ENCODE measurements at places on chromosomes 4 and X. TPM values are rescaled to one million over a fixed set of nuclear protein-coding genes. Genes with fewer than 3 reads are reported as not detected.
A peak's percentile ranks its signal among the peaks of the same experiment; 100 is the strongest.

Gene RPL9
- 1,647 TPM for total RNA-seq

GRCh38 chr4:8329859-8330761 lies 60.6 kb downstream of the HTRA3 start:
- peak; percentile 17 for DNase-seq

DNA sequence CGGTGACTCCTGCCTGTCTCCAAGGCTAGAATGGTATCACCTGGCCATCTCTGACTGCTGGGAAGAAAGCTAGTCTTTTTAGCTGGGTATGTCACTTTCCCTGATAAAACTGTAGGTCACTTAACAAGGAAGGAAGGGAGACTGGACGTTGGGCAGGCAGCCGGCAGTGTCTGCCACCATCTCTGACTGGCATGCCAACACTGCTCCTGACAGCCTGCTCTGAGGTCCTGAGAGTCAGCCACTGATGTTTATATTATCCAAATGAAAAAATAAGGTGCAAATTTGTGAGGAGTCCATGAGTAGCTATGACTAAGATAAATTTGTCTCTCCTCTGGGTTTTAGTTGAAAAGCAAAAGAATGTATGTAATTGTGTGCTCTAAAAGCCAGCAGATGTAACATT lies 77.2 kb downstream of the SNX25 start:
- no peak for DNase-seq

- DNase-seq, result no peak
Measured at GRCh38 chr4:121255986-121256750, 92.0 kb upstream of the TNIP3 start.

DNA sequence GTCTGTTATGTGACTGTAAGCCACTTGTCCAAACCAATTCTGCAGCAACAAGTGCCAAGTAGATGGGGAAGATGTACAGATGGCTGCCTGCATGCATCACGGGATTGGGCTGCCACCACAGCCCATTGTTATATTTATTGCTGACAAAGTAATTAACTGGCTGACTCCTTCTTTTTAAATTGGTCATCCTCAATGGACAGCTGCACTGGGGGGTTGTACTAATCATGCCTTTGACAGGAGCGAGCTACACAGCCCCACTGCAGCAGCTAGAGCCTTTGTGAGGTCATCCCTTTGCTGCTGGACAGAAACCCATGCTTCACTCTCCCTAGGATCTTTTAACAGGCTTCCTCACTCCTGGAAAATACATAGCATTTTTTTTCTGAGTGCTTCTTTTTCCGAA lies 146.7 kb upstream of the CXXC4 start:
- DNase-seq, result no peak

DNA sequence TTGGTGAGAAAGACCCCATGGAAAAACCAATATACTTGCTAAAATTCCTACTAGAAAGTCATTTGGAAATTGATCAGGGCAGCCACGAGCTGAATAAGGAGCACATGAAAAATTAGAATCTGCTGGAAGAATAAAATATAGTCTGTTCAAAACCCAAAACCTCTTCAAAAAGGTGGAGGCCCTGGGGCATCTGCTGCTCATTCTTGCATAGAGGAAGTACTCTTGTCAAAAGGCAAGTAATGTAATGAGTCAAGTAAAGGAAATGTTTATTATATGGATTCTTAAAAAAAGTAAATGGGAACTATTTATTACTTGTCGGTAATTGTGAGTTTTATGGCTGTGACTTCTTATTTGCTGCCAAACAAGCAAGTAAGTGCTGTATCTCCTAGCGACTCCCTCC lies 109.5 kb downstream of the GK start:
- DNase-seq, result no peak

- no peak for DNase-seq
Measured at GRCh38 chr4:6354119-6354518, 84.5 kb downstream of the WFS1 start.

DNA sequence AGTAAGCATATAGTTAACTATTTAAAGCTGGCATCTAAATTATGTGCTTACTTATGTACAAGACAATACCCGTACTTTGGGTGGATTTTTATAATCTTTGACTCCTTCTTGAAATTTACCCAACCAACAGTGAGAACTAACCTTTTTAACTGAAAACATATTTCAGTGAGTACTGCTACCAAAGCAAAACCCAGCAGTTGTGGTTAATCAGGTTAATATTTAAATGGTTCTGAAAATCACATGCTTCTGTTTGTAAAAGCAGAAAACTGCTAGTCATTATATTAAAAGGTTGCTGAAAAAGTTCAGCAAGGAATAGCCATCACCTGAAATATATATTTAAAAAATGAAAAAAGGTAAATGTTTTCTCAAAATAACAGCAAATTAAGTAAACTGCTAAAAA lies 20.0 kb downstream of the UBE2D3 start:
- no peak for DNase-seq

DNA sequence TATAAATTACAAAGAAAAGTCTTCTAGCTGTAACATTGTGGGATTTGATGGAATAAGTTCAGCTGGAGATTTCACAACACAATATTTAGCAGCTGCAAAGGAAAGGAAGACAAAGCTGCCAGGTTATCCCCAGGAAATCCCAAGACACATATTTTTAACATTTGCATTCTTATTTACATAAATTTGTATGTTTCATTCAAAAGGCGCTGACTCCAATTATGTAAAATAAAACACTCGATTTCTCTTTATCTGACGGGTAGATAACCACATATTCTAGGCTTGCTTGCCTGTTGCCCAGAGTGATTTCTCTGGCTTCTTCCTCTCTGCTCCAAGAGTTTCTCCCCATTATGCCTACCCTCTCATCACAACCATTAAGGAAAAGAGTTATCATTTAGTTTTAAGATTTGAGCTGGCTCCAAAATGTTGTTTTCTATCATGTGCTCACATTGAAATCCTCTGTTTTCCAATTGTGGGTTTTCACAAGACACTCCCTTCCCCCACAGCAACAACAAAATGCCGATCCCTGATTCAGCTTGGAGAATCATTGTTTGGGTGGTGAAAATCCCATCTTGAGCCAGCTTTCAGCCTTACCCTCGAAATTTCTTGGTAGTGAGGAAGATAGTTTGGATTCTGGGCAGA lies 128.2 kb upstream of the RASGEF1B start:
- no peak for DNase-seq

DNA sequence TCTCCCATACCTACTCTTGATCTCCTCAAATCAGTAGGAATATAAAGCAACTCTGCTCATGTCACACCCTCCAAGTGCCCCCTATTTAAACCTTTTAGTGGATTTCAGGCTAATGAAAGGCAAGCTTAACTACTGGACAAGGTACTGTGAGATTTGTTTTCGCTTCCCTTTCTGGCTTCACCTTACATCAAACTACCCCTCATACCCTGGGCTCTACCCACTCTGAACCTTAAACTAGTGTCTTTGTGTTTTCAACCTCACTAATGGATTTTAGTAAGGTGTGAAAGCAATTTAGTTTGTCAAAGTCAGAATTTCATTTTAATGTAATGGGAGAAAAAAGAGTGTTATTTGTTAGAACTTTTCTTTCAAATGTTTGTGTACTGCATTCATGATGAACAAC lies 291.7 kb downstream of the INPP4B start:
- DNase-seq, result no peak

Gene GAB1
- 45.0 TPM for total RNA-seq

Gene ZNF711
- 54.1 TPM for total RNA-seq

- no peak for DNase-seq
Measured at GRCh38 chr4:3468804-3469203, 5.7 kb downstream of the DOK7 start.

- DNase-seq, result no peak
Measured at GRCh38 chr4:57911203-57911602, 801.0 kb upstream of the IGFBP7 start.

DNA sequence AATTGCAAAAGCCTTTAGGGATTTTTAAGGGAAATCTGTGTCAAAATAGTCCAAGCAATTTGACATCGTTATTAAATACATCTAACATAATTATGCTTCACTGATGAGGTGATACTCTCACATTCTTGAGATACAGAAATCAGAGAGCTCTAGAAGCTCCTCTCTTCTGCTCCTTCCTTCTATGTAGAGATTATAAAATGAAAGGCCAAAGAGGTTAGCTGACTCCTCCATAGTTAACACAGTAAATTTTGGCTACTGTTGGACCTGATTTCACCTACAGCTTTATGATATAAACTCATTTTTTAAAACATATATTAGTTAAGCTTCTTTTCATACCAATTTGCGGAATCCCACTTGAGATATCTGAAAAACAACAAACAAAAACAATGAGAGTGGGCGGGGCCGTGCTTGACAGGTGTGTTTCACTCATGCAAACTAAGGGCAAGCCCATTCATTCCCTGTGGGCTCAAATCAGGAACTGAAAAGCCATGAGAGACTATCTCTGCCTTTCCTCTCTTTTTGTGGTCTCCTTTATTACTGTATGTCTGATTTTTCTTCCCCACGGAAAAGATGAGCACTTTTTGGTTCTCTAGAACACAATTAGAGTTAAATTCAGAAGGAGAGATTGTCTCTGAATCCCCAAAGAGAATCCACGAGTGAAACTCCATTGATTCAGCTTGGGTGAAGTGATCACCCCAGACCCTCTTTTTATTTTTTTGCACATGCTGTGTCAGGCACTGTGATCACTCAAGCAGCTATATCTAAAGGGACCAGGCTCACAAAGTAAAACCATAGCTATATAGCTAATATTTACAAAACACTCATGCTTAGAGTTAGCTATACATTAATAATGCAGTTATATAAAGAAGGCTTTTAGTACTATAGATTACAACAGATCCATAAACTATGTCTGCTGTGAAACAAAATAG lies 566.3 kb downstream of the IL15 start:
- DNase-seq, result no peak

Gene NALF2
- total RNA-seq, result 0.11 TPM

DNA sequence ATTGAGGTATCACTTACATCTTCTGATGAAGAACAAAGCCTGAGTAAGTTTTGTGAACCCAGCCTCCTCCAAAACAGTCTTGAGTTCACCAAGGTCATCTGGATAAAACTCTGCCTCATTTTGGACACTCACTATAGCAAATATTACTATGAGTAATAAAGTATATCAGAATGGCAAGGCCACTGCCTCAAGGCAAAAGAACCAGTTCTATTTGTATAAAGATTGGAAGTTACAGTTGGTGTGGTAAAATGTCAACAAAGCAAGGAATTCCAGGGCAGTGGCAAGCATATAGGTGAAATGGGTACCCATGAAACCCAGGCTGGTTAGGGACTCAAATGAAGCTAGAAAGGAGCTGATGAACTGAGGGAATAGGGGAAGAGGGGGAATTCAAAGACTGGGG lies 2.4 kb upstream of the ARHGEF6 start:
- no peak for DNase-seq

DNA sequence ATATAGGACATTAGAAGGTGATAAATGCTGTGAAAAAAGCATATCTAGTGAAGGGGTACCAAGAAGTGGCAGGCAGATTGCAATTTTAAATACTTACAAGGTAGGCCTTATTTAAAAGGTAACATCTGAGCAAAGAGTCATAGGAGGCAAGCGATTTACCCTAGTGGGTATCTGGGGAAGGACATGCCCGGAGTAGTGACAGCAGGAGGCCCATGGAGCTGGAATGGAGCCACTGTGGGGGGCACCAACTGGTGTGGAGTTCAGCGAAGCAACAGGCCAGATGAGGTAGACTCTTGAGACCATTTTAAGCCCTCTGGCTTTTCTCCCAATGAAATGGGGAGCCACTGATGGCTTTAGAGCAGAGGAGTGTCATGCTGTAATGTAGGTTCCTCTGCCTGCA lies 37.3 kb downstream of the SEC24D start:
- no peak for DNase-seq

GRCh38 chr4:44738615-44739014 lies 12.3 kb upstream of the GNPDA2 start:
- no peak for DNase-seq

Gene PLXNB3
- total RNA-seq, result 3.6 TPM

Gene TRIM60
- total RNA-seq, result not detected

DNA sequence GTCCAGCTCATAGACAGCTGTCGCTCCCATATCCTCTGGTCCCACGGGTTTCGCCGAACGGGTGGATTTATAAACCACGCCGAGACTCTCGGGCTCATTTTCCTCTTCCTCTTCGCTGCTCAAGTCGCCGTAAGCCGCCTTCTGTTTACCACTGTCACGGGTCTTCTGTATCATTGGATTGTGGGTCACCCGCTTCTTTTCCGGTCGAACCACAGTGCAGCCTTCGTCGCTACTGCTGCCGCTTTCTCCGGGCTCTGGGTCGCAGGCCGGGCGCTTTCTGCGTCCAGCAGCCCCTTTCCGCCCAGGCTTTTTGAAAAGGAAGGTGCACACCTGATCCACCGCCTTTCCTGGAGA lies 311 bp downstream of the RNF113A start:
- DNase-seq, result no peak

GRCh38 chr4:150515135-150515534 lies 66.8 kb upstream of the MAB21L2 start:
- DNase-seq, result no peak

Gene CTAG1B
- not detected for total RNA-seq

GRCh38 chr4:20253735-20254409 lies 2.2 kb downstream of the SLIT2 start:
- DNase-seq, result peak; percentile 18

DNA sequence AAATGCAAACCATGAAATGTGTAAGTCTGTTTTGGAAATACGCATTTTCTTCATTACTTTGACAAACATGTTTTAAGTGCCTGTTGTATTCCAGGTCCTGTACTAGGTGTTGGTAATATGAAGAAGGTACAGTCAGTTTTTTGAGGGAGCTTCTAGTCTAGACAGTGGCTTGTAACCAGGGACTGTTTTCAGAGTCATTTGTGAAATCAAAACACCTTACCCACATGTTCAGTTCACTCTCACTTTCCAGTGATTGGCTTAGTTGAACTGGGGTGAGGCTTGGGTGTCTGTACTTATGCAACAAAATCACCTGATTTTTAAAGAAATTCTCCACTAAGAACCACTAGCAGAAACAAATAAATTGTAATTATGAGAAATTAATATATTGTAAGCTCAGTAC lies 16.4 kb downstream of the DCLK2 start:
- no peak for DNase-seq

GRCh38 chr4:186108391-186108790 lies 3.9 kb downstream of the FAM149A start:
- no peak for DNase-seq

Gene ASB9
- 1.3 TPM for total RNA-seq

DNA sequence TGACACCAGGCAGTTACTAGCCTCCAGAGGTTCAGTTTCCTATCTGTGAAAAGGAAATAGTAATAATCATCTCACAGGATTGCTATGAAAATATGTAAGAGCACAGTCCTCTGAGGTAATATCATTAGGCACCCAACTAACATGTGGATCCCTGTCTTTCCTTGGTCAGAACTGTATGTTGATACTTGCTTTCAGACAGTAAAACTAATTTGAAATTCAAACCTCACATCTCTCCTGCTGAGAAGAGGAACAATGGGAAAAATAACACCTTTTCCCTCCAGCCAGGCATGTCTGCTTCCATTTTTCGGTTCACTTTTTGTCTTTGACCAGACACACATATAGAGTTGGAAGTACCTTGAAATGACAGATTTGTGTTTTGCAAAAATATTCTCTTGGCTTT lies 262.7 kb downstream of the IL15 start:
- DNase-seq, result no peak

- DNase-seq, result no peak
Measured at GRCh38 chrX:48196745-48197201, at the start of gene SSX5. TSS of gene SSX5 (minus strand) at chrX:48196795. CDS start at chrX:48195358, 1,437 bp downstream.

Gene RAB9B
- 1.9 TPM for total RNA-seq
